ENCODE measurements at places on chromosomes 1 and 21.

DNA sequence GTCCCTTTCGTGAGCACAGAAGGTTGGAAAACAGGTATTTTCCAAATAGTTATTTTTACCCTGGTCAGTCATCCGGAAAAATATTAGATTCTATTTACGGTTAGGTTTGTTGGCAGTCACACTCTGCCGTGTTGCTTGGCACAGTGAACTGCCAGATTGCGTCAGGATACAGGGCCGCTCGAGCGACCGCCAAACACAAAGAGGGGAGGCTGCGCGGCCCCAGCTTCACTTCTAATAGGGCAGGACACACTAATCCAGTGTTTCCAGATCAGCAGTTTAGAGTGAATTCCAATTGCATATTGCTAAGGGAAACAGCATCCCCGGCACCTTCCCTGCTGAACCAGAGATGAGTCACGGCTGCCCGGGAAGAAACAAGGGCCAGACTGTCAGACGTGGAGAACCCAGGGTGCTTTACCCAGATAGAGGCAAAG, 22.9 kb downstream of the UMODL1 start:
- DNase-seq: no peak

- no peak for DNase-seq
Measured at GRCh38 chr1:178465011-178465410, 31.8 kb downstream of the CLEC20A start.

- no peak for DNase-seq
Measured at GRCh38 chr1:55035904-55036303, 3.4 kb upstream of the PCSK9 start.

GRCh38 chr21:36038701-36039497, 21.4 kb downstream of the SETD4 start:
- DNase-seq: no peak

DNA sequence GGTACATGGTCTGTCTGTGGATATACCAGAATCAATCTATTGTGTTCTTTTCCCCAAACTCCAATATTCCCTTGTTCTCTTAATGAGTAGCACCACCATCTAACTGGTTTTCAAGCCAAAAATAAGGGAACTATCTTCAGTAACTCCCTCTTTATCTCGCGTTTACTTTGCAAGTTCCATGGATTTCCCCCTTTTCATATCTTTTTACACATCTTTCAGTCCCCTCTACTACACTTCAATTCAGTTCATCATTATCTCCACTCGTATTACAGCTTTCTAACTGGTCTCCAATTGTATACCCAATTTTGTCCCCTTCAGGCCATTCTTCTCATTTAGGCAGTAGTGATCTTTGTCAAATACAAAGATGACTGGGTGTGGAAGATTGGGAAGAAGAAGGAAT, 4.1 kb upstream of the TMCO1 start:
- no peak for DNase-seq

- DNase-seq: no peak
Measured at GRCh38 chr1:110186558-110186957, 23.6 kb upstream of the KCNC4 start.

DNA sequence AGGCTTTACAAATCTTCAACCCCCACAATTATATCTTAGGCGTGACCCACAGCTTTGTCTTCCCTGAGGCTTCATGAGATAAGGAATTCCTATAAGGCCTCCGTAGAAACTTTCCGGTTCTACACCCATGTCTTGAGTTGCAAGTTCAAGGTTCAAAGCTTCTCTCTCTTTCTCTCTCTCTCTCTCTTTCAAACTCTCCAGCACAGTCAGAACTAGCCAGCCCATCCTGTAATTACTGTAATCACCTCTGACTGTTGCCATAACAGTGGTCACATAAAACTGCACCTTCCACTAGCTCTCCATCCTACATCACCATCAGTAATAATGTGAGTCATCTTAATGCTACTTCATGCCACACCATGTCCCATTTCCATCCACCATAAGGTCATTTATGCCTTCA, 90.0 kb upstream of the NFASC start:
- DNase-seq: no peak

GRCh38 chr1:201381130-201381529, 3.6 kb upstream of the TNNT2 start:
- DNase-seq: no peak

- no peak for DNase-seq
Measured at GRCh38 chr1:160400646-160401486, 502 bp downstream of the VANGL2 start.

- DNase-seq: no peak
Measured at GRCh38 chr1:204136814-204137213, 15.0 kb downstream of the ETNK2 start.

- no peak for DNase-seq
Measured at GRCh38 chr1:73953586-73953985, 244.4 kb downstream of the LRRIQ3 start.

DNA sequence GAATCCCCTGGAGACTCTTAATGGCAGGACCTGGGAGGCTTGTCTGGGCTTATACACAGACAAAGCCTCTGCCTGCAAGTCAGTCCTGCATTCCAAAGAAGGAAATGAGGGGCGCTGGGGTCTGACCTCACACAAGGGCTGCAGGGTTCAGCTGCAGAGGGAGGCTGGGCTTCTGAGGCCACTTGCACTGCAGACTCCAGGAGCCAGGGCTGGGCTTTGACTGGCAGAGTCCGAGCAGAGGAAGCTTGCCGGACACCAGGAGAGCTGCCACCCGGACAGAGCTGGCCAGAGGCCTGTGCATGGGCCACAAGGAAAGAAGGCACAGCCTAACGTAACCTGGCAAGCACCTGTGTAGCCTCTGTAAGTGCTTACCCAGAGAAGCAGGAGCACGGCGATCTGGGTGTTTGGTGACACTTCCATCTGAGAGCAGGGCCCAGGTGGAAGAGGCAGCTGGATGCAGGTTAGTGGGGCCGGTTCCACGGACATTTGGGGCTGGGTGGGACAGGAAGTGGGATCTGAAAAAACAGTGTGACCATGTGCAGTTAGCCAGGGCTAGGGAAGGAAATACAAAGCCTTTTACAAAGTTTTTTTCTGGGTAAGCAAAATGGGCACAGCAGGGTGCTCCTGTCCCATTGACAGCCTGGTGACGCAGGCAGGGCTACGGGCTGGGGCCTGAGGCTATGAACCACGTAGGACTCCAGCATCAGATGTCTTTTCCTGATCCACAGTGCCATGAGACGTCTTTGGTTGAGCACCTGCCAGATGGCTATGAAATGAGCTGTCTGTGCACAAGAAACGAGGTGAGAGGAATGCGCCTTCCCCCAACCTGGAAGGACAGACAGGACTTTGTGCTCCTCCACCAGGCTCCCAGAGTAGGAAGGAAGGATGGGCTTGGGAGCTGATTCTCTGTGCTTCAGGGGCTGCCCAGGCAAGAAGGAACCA, 37.3 kb upstream of the LBR start:
- no peak for DNase-seq

GRCh38 chr1:1434131-1434823, 1.2 kb upstream of the VWA1 start:
- no peak for DNase-seq

GRCh38 chr1:187078321-187078720, 249.6 kb downstream of the PLA2G4A start:
- DNase-seq: no peak
